AG10803 (cell line): ENCODE measurements at places on chromosomes 13 and 19.

GRCh38 chr19:13764101-13764807 lies at the start of gene MRI1:
Gene MRI1, plus strand, starts transcription at chr19:13764522. Its CDS starts 67 bp downstream, at chr19:13764589.
- peak; percentile 60 for DNase-seq

DNA sequence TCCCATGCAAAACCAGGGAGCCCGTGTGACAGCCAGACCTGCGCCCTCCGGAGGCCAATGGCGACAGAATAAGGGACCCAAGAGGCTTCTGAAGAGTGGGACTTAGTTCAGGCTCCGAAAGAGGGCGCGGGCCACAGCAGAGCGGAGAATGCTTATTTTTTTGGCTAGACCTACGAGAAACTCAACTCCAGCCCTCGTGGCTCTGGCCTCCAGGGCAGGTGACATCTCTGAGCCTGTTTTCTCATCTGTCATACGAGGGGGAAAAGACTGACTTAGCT lies 23.0 kb downstream of the DPP9 start:
- DNase-seq: no peak

DNA sequence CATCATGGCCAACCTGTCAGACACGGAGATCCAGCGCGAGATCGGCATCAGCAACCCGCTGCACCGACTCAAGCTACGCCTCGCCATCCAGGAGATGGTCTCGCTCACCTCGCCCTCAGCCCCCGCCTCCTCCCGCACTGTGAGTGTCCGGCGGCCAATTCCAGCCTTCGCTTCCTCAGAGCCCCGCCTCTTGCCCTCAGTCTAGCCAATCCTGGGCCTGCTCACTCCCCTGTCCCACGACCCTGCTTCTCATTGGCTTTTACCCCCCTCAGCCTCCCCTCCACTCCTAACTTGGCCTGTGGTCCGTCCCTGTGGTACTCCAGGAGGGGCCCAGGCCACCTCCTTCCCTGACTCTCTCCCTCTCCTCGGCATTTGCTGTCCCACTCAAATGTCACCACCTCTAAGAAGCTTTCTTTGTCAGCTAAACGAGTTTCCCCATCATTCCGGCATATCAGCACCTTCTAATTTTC lies 12.3 kb downstream of the HRC start:
- DNase-seq: peak; percentile 87

DNA sequence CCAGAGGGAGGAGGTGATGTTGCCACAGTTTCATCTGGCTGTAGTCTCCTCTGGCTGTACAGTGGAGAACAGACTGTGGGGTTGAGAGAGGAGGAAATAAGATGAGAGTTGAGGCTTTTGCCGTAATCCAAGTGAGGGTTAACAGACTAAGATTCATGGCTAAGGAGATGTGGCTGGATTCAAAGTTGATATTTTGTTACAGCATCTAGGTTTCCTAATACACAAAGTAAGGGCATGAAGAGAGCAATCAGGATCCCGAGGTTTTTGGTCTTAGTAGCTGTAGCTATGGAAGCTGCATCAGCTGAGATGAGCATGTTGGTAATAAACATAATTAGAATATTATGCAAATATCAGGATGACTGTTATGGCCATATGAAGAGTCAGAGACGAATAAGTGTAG lies 1.4 kb downstream of the ZNF776 start:
- DNase-seq: no peak

DNA sequence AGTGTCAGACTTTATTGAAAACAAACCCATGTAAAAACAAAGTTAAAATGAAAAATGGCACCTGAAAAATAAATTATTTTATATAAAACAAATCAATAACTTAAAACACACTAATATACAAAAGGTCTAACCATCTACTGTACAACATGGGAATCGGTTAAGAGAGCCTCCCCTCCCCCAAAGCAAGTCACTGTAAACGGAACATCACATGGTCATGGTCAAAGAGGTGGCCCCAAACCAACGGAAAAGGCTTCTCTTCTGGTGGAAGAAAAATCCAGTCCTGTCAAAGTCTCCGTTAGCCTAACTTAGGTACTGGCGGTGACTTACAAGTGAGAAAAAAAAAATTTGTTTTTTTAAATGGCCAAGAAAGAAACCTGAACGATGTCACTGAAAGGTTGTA lies 15.7 kb upstream of the TIMM44 start:
- DNase-seq: no peak

GRCh38 chr19:17687141-17687856 lies 855 bp downstream of the UNC13A start:
- no peak for DNase-seq

GRCh38 chr19:14772467-14772866 lies 5.9 kb downstream of the ADGRE2 start:
- DNase-seq: no peak

DNA sequence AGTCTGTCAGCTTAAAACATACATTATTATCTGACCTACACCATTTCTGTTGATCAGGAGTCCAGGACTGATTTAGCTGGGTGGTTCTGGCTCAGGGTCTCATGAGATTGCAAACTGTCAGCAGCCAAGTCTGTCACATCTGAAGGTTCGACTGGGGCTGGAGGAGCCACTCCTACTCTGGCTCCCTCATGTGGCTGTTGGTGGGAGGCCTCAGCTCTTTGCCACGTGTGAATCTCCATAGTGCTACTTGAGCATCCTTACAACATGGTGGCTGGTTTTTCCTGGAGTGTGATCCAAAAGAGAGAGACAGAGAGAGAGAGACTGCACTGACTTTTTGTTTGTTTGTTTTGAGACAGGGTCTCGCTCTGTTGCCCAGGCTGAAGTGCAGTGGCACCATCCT lies 63.6 kb upstream of the NFIC start:
- no peak for DNase-seq

- peak; percentile 81 for DNase-seq
Measured at GRCh38 chr13:27826379-27827353, 34.4 kb downstream of the GSX1 start.

DNA sequence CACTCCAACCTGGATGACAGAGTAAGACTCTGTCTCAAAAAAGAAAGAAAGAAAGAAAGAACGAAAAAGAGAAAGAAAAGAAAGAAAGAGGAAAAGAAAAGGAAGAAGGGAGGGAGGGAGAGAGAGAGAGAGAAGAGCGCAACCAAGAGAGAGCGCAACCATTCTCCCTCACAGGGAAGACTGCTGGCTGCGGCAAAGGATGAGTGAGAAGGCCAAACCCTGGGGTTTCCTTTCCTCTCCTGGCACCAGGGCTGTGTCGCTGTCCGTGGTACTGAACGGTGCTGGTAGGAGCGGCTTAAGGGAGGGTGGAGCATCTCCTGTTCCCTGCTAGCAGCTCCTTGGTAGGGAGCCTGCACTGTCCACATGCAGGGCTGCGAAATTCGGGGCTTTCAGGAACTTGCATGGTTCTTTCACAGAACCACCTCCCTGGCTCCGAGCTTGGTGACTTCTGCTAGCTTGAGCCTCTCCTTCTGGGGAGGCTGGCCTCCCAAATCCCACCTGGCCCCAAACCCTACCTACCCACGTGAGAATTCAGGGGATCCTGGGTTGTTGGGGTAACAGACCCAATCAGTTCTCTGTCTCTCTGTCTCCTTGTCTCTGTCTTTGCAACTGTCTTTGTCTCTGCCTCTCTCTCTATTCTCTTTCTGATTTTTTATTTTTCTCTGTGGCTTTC lies 51.1 kb upstream of the ZNRF4 start:
- peak; percentile 78 for DNase-seq

DNA sequence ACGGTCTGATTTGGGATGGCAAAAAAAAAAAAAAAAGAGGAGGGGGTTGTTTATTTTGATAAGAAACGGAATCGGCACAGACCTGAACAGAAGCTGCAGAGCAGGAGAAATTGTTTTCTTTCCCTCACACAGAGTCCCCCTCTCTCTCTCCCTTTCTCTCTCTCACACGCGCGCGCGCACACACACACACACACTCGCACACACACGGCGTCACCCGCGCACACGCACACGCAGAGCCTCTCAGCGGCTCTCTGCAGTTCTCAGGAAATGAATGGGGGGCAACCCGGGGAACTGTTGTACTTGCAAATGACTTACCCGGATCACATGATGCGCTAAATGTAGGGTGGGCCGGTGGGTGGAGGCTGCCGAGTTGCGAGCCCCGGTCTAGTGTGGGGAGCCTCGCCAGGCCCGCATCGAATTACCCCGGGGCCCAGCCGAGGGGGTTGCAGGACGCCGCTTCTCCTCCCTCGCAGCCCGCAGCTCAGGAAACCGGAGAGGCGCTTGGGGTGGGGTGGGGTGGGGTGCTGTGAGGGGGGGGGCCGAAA lies 475 bp downstream of the KLF12 start:
- DNase-seq: peak; percentile 93

DNA sequence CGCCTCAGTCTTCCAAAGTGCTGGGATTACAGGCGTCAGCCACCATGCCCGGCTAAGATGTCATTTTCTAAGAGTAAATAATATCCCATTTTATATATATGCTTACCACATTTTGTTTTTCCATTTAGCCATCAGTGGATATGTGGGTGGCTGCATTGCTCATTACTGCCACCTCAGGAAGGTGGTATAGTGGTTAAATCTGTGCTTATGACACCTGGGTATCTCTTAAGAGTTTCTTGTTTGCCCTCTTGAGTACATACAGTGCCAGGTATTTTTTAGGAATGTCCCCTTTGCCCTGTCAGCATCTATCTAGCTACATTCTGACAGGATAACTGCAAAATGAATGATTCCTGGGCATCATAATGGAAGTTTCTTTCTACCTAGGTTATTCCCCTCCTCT lies 14.6 kb downstream of the ZNF69 start:
- DNase-seq: no peak

GRCh38 chr19:6384381-6384780 lies 8.6 kb downstream of the GTF2F1 start:
- no peak for DNase-seq

DNA sequence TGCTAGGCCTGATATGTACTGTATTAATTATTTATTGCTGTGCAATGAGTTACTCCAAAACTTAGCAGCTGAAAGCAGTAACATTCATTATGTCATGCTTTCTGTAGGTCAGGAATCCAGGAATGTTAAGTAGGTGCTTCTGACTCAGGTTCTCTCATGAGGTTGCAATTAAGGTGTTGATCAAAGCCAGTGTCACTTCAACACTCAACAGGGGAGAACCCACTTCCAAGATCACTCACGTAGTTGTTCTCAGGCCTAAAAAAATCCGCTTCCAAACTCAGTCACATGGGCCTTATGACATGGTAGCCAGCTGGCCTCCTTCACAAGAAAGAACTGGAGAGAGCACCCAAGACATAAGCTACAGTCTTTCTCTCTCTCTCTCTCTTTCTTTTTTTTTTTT lies 211.1 kb upstream of the NBEA start:
- DNase-seq: no peak

GRCh38 chr13:72458701-72459100 lies 268.7 kb downstream of the MZT1 start:
- DNase-seq: peak; percentile 0

DNA sequence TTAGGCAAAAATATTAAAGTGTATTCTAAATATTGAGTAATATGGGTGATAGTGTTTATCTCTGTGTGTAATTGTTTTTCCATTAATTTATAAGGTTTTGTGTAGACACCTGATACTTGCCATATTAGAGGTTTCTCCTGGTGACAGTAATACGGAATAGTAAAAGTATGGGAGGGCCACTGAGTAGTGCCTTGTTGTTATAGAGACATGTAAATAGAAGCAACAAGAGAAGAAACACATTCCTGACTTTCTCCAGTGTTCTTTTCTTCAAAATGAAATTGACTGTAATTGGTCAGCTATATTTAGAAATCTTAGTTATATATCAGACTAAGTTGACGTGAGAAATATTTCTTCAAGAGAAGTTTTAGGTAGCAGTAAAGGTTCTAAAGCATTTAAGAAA lies 18.5 kb downstream of the RNASEH2B start:
- DNase-seq: peak; percentile 29

- DNase-seq: no peak
Measured at GRCh38 chr19:55066107-55066709, 3.3 kb upstream of the RDH13 start.

GRCh38 chr13:106033659-106034058 lies 501.8 kb downstream of the EFNB2 start:
- DNase-seq: peak; percentile 85

DNA sequence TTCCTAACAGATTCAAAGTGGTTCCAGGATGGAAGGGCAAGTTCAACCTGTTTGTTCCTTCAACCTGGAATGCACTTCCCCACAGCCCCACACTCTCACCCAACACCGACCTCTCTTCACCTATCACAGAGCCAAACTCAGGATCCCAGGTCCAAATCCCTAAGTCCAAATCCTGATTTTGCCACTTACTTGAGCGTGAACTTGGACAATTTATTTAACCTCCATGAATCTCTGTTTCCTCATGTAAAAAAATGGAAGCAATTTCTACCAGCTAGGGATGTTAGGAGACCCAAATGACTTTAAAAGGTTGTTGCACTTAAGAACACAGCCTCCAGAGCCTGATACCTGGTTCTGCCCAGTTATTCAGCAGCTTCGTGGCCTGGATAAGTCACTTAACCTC lies 5.4 kb upstream of the IGSF23 start:
- no peak for DNase-seq

DNA sequence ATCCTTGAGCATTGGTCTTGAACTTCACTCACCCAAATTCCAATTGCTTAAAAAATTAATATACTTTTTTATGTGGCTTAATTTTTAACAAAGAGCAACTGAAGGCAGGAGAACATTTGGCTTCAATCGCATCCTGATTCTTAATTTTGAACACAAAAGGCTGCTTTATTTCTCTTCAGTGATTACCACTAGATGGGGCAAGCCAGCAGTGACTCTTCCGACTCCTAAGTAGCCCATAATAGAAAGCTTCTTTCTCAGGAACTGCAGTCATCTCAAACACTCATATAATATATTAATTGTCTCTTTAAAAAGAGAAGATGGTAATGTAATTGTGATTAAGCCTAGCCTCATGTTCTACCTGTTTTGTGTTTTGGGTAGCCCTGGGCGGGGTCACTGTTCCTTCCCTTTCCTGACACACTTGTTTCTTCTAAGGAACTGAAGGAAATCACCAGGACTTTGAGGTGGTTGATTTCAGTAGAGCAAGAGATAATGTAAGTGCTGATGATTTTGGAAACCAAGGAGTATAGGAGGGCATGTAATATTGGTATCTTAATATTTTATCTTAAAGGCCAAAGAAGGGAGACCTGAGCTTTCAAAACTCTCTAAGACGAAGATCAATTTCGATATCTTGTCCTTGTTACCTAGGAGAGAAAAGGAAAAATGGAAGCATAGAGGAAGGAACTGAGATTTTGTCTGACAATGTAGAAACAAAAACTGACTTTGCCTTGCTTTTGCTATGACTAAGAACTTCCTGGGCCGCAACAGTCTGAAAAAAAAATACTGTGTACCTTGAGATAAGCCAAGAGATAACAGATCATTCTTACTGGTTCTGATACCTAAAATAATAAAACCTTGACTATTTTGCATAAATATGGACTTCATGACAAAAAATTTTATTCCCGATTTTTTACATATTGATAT lies 73.1 kb downstream of the TNFSF13B start:
- peak; percentile 29 for DNase-seq

GRCh38 chr19:6773323-6773931 lies 919 bp downstream of the VAV1 start:
- DNase-seq: no peak
